ENCODE measurements at places on chromosomes 5 and 9. TPM values are rescaled to one million over a fixed set of nuclear protein-coding genes. Genes with fewer than 3 reads are reported as not detected.

COL23A1 gene
- 10.1 TPM for polyA plus RNA-seq

- DNase-seq, result no peak
These were observed 7.9 kb downstream of the IGIP start for GRCh38 chr5:140133514-140134167.

- no peak for DNase-seq
These were observed 431.6 kb downstream of the IRX1 start for GRCh38 chr5:4027088-4027734.

LCN15 gene
- 0.49 TPM for polyA plus RNA-seq

DNA sequence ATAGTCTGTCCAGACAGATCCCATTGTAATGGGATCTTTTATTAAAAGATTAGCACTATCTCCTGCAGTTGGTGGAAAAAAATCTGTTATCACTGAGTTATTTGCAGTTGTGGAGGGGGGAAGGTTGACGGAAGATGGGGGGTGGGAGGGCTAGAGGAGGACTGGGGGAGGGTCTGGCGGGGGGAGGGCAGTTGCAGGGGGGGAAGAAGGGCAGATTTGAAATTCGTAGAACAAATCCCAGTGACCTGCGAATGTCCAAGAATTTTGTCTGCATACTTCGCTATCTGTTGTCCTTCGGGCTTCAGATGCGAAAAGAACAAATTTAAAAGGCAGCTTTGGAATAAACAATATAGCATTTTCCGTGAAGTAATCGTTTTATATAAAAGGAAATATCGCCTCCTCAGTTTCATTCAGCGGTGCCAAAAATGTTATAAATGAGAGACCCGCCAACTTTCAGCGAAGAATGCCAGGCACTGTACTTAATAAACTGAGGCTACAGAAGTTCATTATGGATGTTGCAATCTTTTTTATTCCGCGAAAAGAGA lies 1.3 kb upstream of the FST start:
- DNase-seq, result no peak

Data from forelimb muscle (tissue), 1 donor.